ENCODE measurements at places on chromosomes 7 and 10.

DNA sequence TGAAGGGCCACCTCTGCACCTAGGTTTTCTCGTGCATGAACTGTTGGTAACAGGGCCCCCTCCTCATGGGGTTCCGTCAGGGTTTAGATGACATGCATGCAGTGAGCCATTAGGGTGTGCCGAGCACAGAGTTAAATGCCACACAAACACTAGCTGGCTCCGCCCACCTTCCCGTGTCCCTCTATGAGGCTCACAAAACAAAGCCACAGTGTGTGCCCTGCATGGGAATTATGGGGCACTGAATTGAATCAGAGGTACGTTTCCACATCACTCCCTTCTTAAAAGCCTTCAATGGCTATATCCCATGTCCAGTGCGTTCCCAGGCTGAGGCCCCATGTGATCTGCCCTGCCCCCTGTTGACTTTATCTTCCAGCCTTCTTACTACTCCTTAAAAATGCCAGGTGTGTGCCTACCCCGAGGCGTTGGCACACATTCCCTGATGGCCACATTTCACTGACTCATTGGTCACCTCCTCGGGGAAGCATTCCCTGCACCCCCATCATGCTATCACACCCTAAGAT is 35.7 kb downstream of the GSDME start:
- no peak for DNase-seq

DNA sequence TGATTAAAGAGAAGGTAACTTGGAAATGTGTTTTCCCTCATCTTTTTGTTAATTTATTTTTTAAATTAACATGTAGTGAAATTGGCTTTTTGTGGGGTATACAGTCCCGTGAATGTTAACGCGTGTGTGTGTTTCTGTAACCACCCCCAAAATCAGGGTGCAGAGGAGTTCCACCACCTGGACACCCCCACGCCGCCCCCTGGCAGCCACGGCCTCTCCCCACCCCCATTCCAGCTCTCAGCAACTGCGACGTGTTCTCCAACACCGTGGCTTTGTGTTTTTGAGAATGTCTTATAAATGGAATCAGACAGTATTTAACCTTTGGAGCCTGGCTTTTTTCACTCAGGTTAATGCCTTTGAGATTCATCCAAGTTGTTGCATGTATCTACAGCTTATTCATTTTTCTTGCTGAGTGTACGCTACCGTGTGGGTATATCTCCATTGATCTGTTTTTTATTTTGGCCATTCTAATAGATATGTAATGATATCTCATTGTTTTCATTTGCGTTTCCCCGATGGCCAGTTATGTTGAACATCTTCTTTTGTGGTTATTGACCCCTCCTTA is 218.8 kb downstream of the EBF3 start:
- no peak for DNase-seq

GRCh38 chr7:156196649-156197048 is 384.4 kb upstream of the SHH start:
- DNase-seq, result no peak

- no peak for DNase-seq
These were observed 285.2 kb downstream of the DNAJB6 start for GRCh38 chr7:157622000-157622399.

- no peak for DNase-seq
These were observed 135.3 kb downstream of the PTPN20 start for GRCh38 chr10:47046321-47047126.

DNA sequence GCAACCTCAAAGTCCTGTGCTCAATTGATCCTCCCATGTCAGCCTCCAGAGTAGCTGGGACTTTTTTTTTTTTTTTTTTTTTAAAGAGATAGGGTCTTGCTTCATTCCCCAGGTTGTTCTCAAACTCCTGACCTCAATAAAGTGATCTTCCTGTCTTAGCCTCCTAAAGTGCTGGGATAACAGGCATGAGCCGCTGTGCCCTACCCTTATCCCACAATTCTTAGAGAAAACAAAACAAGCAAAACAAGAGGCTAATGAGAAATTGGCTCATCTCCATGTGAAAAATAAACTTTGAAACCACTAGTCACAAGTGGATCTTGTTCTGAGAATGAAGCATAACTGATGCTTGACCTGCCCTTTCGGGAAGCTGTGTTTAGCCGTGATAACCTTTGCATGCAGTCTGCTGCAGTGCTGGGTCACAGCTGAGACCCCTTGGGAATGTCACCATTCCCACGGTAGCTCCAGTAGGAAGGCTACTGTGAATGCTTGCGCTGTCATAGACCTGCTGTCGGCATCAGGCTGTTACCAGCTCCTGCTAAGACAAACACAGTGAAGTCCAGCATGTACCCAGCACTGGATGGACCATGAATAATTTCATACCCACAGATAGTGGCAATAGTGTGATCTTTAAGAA is 290.7 kb upstream of the KIAA1217 start:
- DNase-seq, result no peak

- DNase-seq, result no peak
These were observed 24.6 kb downstream of the PRSS2 start for GRCh38 chr7:142795339-142795863.

GRCh38 chr7:142969183-142969582 is 7.0 kb upstream of the KEL start:
- DNase-seq, result no peak

DNA sequence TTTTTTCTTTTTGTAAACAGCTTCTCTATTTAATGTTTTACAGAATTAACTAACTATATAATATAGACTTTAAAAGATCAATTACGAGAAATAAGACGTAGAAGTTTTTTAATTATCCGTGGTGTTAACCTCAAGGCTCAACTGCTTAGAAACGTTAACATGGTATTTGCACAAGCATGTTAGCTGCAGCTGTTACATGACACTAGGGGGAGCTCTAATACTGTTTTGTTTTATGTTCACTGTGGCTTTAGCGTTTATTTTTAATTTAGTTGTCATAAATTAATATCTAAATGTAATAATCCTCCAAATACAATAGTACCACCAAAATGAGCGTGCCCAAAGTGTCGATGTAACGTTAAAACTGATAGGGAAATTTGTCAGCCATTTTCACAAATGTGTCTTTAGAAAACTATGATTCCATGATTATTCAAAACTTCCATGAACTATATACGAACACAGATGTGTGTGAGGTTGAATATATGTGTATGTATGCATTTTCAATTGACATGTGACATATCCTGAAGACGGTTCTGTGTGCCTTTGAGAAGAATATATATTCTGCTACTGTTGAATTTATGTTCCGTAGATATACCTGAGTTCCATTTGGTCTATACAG is 828.8 kb upstream of the MBL2 start:
- DNase-seq, result peak; percentile 59

DNA sequence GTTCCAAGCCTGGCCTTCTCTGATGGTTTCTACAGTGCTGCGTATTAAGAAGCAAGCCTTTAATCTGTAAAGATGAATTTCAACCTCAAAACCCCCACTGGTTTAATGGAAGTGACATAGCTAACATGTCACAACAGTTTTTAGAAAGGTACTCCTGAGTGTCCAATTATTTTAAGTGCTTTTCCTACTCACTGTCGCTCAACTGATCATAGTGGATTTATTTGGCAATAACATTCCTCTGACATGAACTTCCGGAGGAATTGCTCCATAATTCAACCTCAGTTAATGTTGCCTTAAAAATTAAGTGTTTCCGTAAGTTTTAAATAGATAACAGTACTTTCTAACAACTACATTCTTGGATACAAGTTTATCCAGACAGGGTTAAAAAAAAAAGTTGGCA is 57.5 kb downstream of the AGMO start:
- DNase-seq, result peak; percentile 28

DNA sequence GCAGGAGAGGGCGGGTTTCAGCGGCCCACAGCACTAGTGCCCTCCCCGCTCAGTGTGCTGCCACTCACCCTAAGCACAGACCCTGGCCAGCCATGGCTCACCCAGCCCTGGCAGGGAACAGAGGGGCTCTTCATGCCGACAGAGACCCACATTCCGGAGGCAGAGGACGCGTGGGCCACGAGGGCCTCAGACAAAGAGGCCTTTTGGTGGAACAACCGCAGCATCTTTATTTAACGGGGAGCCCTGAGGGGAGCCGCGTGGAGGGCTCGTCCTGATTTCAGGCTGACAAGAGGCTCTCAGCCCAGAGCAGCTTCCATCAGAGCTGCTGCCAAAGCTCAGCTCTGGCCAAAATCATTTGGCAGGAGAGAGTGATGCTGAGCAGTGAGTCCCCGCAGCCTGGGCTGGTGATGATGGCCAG is 127.8 kb downstream of the SH3PXD2A start:
- no peak for DNase-seq

- peak; percentile 30 for DNase-seq
These were observed 129.4 kb downstream of the DNAJB6 start for GRCh38 chr7:157465891-157466866.

DNA sequence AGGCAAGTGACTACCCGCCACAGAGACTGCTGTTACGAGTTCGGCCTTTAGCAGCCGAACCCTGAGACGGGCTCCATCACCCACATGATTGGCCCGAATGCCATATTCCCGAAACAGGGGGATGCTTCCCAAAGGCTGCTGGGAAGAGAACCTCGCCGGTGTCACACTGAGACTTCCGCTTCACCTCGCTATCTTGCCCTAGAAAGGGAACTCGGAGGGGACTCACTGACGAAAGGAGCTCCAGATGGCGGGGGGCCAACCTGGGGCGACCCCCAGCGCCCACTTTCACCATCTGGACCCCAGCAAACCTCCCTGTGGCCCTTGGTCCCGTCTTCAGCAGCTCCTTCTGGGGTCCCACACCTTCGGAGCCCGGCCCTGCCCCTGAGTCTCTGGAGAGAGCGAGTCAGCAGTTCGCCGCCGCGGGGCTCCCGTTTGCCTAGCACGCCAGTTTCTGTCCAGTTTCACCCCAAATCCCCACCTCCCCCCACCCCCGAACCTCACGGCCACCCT is 529 bp downstream of the HPS1 start:
- DNase-seq, result peak; percentile 37

DNA sequence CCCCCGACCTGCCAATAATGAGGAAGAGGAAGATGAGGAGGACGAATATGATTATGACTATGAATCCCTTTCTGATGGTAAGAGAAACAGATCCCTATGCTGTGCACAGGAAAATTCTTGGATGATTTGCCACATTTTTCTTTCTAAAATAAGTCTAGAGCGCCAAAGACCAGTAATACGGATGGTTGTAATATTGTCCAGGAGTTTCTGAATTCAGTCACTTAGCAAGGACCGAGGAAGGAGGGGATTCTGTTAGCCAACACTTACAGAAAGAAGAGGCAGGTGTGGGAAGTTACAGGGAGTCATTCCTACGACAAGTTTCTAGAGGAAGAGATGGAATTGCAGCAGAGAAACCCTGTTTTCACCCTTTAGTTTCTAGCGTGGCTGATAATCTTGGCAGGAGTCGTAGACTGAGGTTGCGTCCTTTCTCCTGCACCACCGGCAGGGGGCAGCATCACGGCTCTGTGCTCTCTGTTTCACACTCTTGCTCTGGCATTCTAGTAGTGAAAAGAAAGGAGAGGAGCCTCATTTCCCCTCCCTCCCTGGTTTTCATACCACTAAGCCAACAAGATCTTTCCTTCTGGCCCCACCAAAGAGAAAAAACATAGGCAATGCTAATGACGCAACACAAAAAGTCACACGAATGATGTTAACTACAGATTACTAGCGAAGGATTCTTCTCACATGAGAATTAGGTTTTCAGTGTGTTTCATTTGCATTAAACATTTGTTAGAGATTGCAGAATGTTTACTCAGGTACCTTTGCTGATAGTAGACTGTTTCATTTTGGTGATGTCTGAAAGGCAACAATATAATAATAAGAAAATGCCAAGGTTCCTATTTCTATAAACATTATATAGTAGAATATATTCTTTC is 82.7 kb downstream of the NOC3L start:
- peak; percentile 81 for DNase-seq

- DNase-seq, result no peak
These were observed 73.8 kb upstream of the ATP6V0A4 start for GRCh38 chr7:138871814-138872090.

- peak; percentile 58 for DNase-seq
These were observed 10.5 kb upstream of the GRID1 start for GRCh38 chr10:86376852-86377796.

GRCh38 chr10:83908506-83908905 is 230.8 kb upstream of the GHITM start:
- DNase-seq, result no peak

GRCh38 chr7:117719377-117719776 is 153.9 kb downstream of the CTTNBP2 start:
- no peak for DNase-seq

DNA sequence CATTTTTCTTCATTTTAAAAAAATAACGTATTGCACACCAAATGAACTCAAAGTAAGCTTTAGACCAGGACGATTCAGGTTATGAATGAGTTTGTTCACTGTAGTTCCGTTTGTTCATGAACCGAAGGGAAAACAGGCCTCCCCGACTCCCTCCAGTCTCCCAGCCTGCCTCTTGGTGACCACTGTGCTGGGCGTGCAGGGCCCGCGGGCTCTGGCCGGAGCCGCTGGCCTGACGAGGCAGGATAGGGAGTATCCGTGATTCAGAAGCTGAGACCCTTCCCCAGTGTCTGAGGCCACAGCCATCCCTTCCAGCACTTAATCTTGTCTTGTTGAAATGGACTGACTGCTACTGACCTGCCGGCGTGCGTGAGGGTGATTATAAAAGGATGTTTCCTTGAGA is 30.8 kb upstream of the SH2B2 start:
- no peak for DNase-seq

DNA sequence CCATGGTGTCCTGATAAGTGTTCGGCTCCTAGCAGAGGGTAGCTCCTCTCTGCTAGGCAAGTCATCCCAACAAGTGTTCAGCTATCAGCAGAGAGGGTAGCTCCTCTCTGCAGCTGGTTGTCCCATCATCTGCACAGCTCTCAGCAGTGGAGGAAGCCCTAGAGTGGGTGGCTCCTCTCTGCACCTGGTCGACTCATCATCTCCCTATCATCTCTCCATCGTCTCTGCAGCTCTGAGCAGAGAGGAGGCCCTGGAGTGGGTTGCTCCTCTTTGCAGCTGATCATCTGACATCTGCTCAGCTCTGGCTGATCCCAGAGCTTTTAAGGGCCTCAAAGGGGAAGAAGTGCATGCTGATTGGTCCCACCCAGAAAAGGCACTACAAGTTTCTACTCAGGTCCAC is 199.9 kb upstream of the KMT2E start:
- DNase-seq, result no peak

DNA sequence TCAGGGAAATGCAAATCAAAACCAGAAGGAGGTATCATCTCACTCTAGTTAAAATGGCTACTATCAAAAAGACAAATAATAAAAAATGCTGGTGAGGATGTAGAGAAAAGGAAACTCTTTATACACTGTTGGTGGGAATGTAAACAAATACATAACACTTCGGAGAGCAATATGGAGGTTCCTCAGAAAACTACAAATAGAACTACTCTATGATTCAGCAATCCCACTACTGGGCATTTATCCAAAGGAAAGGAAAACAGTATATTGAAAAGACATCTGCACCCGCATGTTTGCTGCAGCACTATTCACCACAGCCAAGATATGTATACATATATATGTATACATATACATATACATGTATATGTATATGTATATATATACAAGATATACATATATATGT is 94.2 kb downstream of the C10orf90 start:
- peak; percentile 77 for DNase-seq

DNA sequence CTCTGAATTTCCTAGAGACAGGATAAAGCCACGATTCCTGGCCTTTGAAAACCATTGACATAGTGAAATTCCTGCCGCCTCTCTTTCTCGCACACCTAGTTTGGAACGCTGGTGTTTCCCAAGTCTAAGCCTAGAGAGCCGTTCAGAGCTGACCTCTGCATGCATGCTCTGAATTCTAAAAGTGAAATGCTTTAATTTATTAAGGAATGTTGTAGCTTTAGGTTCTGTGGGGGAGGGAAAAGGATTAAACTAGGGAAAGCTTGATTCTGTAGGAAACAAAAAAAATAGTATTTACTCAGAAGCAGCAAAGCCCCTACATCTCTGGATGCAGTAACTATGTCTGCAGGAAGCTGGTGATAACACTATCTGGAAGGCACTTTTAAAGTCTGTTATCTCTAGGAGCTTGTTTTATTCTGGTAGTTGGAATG is 27.3 kb downstream of the PFKP start:
- peak; percentile 40 for DNase-seq
